ENCODE measurements at places on chromosomes 4 and X.

- no peak for DNase-seq
Measured at GRCh38 chr4:55530167-55530566, 16.5 kb downstream of the CLOCK start.

DNA sequence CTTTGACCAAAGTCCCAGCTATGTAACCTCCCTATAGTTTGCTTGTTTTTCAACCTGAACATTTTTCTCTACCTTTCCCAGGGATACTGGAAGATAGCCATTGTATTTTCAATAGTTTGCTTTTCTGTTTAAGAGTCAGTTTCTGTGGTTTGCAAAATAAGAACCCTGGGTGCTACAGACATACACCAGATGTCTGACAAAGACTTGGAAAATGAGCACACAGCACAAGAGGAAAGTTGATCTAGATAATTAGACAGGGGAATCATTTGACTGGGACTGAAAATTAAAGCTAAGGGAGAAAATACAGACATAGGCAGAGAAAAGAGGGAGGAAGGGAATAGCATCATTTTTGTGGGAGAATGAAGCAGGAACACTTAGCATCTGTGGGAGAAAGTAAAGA, 218.3 kb upstream of the CNKSR2 start:
- no peak for DNase-seq

DNA sequence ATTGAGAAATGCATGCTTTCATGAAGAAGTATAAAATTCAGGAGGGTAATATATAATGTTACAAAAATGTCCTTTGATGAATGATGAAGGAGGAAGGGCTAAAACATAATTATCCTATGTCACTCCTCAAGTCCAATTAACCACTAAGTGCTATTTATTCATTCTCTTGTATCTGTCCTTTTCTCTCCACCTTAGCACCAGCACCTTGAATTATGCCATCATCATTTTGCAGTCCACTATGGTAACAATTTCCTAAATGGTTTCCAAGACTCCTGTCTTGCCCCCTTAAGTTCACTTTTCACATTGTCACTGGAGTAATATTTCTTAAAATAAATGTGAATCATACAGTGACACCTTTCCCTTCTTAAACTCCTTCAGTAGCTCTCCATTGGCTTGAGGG, 756.3 kb downstream of the STPG2 start:
- no peak for DNase-seq

DNA sequence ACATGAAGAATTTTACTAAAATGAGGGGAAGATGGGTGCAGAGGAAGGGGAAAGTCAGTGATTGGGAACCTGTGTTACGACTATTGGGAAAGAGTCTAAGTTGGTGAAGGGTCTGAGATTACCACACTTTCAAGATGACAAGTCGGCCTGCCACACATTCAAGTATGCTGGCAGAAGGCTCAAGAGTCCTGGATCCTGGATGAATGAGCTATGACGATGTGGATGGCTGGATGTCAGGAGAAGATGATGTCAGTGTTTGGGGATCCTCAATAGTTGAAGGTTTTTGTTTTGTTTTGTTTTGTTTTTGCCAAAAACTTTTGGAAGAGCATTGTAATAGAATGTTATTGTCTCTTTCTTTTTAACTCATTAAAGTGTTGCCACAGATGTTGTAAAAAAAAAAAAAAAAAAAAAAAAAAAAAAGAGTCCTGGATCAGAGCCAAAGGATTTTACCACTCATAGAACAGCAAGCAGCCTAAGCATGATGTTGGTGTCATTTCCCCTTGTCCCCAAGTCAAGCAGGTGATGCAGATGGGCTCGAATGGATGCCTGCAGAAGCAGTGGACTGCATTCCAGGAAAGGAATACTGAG, 120.6 kb downstream of the REELD1 start:
- DNase-seq = no peak

DNA sequence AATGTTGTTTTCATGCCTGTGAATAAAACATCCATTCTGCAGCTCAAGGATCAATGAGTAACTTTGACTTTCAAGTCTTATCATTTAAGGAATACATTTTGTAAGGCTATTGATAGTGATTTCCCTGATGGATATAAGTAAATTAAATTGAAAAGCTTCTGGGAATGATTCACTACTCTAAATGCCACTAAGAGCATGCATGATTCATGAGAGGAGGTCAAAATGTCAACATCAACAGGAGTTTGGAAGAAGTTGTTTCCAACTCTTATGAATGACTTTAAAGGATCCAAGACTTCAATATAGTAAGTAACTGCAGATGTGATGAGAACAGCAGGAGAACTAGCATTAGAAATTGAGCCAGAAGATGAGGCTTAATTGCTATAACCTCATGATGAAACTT, 1487.3 kb downstream of the PCDH7 start:
- no peak for DNase-seq

DNA sequence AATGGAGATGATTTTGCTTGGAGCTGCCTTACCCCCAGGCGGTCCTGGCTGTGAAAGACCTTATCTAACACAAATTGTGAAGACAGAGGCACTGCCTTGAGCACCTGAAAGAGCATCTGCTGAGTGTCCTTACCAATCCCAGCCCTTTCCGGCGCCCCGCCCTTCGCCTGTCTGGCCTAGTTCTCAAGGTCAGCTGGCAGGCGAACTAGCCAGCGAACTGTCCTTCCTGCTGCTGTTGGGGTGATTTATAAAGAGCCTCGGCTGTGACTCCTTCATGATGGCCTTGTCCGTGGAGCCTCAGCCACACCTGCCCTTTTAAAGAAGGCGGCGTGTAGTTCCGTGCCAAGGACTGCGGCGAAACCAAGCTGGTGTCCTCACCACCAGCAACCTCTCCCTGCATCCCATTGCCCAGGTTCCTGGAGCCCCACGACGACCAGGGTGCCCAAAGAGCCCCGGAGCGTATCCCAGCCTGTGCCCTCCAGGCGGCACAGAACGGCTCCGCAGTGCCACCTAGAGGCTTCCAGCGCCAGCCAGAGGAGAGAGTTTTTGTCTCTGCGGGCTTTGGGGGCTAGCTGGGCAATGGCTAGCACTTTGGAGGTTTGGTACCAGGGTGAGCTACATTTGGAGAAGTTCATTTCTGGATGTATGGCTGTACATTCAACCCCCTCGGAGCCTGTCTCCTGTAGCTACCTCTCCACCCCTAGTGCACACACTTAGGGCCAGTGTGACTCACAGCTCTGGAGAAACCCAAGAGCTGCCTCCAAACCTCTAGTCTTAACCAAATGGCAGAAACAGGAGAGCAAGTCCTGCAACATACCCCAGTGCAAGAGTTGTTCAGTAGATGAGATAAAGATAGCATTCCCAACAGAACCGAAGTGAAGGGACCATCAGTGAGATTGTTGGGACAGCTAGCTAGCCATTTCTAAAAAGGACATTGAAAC, 36.8 kb upstream of the VMA21 start:
- peak; percentile 7 for DNase-seq

GRCh38 chr4:26410385-26411293, 79.6 kb downstream of the CCKAR start:
- DNase-seq = no peak
